ENCODE measurements at places on chromosomes 2 and 18.

DNA sequence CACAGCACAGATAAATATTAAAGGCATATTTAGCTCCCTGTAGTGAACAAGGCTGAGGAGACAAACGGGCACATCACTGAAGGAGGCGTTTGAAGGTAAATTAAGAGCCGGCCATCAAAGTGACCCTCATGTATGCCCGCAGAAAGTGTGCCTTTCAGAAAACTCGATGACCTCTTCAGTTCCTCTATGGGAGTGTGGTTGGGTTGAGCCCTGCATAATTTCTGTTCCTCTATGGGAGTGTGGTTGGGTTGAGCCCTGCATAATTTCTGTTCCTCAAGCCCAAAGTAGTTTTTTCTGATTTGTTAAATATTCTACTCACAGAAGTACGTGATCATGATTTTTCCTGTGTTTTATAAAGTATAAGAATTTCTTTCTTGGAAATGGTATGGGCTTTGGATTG, 568.5 kb downstream of the TSN start:
- no peak for DNase-seq

GRCh38 chr2:236731767-236732580, 162.3 kb downstream of the ACKR3 start:
- DNase-seq, result peak; percentile 39

DNA sequence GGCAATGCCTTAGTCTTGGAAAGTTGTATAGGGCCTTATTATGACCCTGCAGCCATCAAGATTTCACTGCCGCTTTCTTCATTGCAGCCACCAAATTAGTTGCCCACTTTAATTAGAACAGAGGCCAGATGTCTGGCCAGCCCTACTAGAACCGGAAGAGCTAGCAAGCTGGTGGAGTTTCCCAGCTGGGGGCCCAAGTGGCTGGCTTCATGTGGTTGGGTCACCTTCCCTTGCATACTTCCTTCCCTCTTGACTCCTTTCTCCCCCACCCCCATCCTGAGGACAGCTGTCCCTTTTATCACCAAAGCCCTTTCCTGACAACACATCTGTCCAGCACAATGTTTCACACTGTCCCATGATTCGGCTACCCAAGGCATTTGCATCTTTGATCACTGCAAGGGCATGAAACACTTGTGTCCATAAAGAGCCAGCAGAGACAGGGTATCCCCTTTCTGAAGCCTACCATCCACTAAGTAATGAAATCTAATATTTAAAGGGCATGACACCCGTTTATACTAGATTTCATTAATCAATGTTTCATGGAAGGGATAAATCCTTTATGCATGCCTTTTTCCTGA, 187.2 kb downstream of the BCL11A start:
- DNase-seq, result no peak

GRCh38 chr2:10266133-10266620, 36.5 kb upstream of the HPCAL1 start:
- no peak for DNase-seq

DNA sequence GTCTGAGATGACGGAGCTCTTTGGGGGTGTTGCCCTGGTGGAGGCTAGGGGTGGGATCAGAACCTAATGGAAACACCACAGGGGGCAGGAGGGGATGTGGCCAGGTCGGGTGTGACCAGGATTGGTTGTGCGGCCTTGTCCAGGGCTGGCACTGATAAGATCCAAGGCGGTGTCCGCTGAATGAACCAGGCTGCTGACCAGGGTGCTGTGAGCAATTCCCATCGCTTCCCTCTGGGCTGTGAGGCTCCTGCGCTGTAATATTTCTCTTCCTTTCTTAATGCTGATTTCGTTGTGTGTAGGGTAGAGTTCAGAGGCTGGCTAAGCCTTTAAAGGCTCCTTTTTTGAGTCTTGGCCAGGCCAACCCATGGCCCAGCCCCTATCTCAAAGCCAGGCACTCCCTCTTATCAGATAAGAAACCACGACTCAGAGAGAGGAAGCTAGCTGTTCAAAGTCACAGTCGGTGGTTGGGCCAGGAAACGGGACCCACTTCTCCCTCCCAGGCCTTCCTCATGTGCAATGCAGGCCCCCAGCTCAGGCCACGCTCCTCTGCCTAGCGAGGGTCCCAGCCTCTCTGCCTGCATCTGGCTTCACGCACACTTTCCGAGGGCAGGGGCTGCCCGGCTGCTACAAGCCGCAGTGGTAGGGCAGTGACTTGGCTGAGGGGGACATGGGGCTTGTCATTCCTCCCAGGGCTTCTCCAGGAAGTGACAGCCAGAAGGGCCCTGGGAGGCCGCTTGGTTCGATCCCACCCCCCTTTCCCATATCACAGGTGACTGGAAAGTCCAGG, 26.0 kb upstream of the FOSL2 start:
- no peak for DNase-seq

GRCh38 chr2:65835975-65836549, 403.7 kb upstream of the SPRED2 start:
- no peak for DNase-seq

DNA sequence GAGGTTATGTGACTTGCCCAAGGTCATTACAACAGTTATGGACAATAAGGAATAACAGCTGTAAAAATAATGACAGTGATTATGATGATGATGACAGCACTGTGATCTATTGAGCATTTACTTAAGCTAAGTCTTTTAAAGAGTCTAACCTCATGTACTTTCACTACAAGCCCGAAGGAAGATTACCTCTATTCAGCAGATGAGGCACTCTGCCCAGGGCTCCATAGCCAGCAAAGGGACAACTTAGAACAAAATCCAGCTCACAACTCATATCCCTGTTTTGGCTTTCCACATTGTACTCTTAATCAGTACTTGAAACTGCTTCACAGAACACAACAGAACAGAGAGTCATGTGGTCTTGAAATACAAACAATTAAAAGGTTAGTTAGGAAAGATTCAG, 290.2 kb downstream of the ZNF385B start:
- DNase-seq, result no peak

- peak; percentile 21 for DNase-seq
Measured at GRCh38 chr2:143891879-143892308, 628.0 kb downstream of the ZEB2 start.

GRCh38 chr2:108414945-108415344, 34.1 kb upstream of the GCC2 start:
- peak; percentile 6 for DNase-seq

- DNase-seq, result no peak
Measured at GRCh38 chr2:74632209-74632938, 15.8 kb downstream of the M1AP start.

GRCh38 chr2:15388406-15389325, 172.5 kb downstream of the NBAS start:
- DNase-seq, result no peak

DNA sequence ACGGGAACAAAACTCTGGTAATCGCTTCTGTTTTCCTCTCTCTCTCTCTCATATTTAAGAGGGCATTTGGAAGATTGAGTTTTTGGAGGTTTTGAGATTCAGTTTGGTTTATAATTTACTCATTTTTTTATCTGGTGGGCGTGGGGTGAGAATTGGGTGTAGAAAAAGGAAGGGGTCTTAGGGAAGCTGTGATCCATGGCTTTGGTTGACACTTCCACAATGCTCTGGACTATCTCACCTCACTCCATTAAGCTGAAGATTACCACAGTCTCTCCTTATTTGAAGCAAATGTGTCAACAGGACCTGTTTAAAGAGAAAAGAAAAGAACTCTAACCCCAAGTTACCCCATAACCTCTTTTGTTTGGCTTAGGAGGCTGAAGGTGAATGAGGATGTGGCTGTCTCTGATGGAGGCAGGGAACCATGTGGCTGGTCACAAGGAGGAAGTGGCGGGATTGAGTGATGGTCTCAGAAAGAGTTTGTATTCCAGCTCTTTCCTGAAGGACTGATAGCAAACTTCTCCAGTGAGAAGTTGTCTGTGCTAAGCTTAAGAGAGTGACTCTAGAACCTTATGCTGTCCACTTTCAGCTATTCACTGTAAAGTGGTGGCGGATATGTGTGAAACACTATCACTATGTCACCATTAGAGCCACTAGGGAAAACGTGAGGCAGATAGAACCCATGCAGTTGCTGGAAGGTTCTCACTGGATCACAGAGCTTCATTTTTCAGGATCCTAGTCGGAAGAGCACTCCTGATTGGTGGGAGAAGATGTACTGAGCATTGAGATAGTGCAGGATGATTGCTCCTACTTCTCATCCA, 934 bp downstream of the ZNF804A start:
- DNase-seq, result peak; percentile 56

DNA sequence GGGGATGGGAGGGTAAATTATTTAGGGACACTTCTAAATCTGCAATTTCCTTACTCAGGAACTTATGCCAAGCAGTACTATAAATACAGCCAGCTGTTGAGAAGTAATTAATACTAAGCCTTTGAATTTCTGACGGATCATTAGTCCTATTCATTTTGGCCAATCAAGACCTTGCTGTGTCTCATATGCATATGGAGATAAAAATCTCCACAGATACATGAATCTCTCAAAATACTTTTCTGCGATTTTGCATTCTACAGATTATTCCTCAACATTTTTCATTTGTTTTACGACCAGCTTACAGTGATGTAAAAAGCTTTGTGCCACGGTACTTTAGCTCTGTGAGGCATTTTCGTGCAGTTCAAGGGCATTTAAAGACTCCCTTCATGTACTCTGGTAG, 16.7 kb downstream of the LANCL1 start:
- DNase-seq, result peak; percentile 56

DNA sequence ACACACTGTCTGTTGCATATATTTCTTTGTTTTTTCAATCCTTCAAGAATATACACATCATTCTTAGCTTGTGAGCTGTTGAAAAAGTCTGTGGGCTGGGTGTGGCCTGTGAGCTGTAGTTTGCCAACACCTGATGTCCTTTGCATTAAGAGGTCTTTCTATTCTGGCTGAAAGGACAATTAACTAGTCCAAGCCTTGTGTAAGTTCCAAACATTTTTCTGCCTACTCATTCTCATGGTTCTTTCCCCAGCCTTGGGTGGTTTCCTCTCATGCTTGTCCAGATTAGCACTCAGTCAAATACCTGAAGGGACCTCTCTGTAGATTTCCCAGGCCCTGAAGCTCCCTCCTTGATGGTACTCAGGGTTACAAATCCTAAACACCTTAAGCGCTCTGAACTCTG, 57.8 kb upstream of the NABP1 start:
- no peak for DNase-seq

- DNase-seq, result no peak
Measured at GRCh38 chr18:3874581-3874980, 424.6 kb downstream of the TGIF1 start.

All from brain (organoid and tissue), 16 donors.